Aorta (tissue), 5 donors: ENCODE measurements at places on chromosomes 5 and 9. TPM values are rescaled to one million over a fixed set of nuclear protein-coding genes. Genes with fewer than 3 reads are reported as not detected.

PCDHB2 gene
- total RNA-seq, result 3.1 TPM

ADGRV1 gene
- 0.36 TPM for total RNA-seq

REEP2 gene
- 19.2 TPM for total RNA-seq

RALGPS1 gene
- 10.6 TPM for total RNA-seq

WDR5 gene
- total RNA-seq, result 15.4 TPM

PPP1R26 gene
- total RNA-seq, result 11.4 TPM

UAP1L1 gene
- 7.9 TPM for total RNA-seq

PCDH1 gene
- 29.4 TPM for total RNA-seq

GRXCR2 gene
- total RNA-seq, result not detected

PCDHA8 gene
- total RNA-seq, result 0.16 TPM

ERAP2 gene
- 10.8 TPM for total RNA-seq

PNPLA7 gene
- total RNA-seq, result 7.6 TPM

GADD45G gene
- 4.7 TPM for total RNA-seq

HIGD2A gene
- 60.9 TPM for total RNA-seq
